ENCODE measurements at places on chromosomes 4 and X.
A peak's percentile ranks its signal among the peaks of the same experiment; 100 is the strongest.

DNA sequence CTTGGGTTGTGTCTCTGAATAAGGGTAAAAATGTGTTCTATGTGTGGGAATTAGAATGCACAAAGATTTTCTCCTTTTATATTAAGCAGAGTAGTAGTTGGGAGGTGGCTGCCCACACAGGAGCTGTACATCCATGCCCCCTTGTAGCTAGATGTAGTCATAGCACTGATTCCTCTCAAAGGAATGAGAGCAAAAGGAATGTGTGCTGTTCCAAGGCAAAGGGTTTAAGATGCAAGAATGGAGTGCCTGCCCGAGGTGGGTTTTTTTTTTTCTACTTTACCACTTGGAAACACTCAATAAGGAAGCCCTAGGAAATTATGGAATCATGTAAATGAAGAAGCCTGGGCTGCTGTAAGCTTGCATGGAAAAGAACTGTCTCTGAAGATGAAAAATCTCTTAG lies 2183.2 kb upstream of the AGA start:
- DNase-seq, result no peak

GRCh38 chrX:8453611-8454010 lies 11.0 kb upstream of the VCX3B start:
- peak; percentile 57 for DNase-seq

DNA sequence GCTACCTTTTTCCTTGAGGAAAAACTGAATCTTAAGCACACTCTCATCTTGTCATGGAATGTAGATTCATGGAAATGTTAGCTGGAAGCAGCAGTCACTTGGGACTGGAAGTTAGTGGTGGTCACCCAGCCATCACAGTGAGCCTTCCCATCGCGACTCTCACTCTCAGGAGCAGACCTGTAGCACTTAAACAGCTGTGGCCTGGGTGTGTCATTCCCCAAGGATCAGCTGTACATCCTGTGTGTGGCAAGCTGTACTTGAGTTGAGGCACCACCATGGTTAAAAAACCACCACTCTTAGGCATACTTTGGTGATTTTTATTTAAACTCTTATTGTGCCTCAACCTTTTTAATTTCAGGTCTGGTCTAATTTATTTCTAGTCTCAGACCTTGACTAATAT lies 46.7 kb downstream of the JADE1 start:
- DNase-seq, result no peak

- no peak for DNase-seq
Measured at GRCh38 chrX:42565739-42566138, 212.2 kb downstream of the PPP1R2C start.

DNA sequence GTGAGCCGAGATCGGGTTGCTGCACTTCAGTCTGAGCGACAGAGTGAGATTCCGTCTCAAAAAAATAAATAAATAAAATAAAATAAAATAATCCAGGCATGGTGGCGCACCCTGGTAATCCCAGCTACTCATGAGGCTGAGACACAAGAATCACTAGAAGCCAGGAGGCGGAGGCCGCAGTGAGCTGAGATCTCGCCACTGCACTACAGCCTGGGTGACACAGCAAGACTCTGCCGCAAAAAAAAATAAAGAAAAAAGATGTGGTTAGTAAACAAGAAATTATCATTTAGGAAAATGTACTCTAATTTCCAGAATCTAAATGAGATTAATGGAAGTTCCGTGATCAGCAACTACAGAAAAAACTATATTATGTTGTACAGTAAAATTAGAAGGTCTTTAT lies 14.5 kb upstream of the LRBA start:
- no peak for DNase-seq

DNA sequence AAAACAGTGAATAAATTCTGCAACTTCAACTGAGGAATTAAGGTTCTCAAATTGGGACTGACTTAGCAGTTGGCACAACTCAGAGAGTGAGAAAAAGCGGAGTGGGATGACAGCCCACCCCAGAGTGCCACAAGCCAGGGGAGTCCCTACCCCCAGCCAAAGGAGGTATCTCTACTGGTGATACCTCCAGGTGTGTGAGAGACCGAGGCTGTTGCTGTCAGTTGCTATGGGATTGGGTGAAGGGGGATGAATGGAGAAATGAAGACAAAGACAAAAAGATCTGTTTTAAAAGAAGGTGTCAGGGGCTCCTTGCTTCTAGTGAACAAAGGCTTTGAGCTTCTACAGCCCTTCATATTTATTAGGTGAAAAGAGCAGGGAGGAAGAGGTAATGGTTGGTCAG lies 71.4 kb upstream of the UGT2B10 start:
- DNase-seq, result no peak

All from NCI-H1417 (cell line).